Activated B cell treated with CpG ODN at 0.5 μM for 24 hours (primary cell): ENCODE measurements at places on chromosomes 13 and 19.

GRCh38 chr19:56995303-56995702 lies 124.5 kb upstream of the USP29 start:
- no peak for DNase-seq

DNA sequence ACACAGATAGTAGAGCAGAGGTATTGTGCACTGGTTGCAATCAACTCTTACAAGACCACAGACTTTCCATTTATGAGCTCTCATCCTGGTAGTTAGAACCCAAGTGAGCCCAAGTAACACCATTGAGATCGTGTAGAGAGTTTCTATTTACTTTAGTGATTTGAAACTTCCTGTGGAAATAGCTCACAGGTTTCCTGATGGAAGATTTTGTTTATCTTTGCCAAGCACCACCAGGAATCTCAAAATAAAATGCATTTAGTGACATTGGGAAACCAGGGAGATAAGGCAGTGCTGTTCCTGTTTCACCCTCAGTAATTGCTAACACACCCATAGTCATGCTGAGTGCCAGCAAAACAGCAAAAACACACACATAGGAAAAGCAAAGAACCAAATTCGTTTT lies 102.5 kb downstream of the FLT1 start:
- DNase-seq, result no peak

DNA sequence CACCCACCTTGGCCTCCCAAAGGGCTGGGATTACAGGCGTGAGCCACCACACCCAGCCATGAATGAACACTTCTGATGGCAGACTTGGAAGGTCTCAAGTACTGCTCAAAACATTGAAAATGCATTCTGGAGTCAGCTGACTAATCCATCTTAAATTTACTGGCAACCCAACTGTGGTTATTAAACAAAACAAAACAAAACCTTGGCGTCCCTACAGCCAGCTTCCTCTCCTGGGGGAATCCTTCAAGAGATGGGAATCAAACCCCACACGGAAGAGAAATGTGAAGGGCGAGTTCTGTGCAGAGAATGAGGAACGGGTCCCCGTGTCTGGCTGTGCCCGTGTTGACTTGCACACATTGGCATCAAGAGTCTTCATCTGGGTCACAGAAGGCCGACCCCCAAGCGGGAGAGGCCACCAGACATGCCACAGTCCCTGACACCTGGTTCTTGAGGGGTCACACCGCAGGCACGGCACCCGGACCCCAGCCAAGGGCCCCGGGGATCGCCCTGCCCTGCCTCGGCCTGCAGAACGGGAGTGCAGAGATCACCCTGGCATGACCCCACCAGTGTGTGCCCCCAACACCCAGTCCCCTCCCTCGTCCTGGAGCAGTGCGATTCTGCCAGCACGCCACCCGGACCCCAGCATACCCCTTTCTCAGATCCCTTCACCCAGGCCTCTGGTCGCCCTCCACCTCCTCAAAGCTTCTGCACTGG lies 3.2 kb downstream of the MAP2K2 start:
- DNase-seq, result no peak

DNA sequence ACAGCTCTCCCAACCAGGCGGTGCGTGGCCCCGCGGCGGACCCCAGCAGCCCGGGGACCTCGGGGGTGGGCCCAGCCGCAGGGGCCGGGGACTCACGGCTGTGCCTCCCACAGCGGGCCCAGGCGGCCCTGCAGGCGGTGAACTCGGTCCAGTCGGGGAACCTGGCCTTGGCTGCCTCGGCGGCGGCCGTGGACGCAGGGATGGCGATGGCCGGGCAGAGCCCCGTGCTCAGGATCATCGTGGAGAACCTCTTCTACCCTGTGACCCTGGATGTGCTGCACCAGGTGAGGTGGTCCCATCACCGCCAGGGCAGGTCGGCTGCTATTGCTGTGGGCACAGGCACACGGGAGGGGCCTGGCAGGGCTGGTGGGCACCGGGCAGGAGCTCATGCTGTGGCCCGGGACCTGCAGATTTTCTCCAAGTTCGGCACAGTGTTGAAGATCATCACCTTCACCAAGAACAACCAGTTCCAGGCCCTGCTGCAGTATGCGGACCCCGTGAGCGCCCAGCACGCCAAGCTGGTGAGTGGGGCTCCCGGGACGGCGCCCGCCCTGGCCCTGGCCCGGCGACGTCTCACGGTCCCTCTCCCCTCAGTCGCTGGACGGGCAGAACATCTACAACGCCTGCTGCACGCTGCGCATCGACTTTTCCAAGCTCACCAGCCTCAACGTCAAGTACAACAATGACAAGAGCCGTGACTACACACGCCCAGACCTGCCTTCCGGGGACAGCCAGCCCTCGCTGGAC lies 7.3 kb downstream of the PTBP1 start:
- no peak for DNase-seq

- no peak for DNase-seq
Measured at GRCh38 chr13:27500806-27501534, 50.6 kb upstream of the MTIF3 start.
